ENCODE measurements at places on chromosomes 4 and X.

GRCh38 chr4:153527690-153528089 is 61.5 kb downstream of the TMEM131L start:
- no peak for DNase-seq

- no peak for DNase-seq
Observed at GRCh38 chr4:80307183-80307735, 28.3 kb upstream of the CFAP299 start.

DNA sequence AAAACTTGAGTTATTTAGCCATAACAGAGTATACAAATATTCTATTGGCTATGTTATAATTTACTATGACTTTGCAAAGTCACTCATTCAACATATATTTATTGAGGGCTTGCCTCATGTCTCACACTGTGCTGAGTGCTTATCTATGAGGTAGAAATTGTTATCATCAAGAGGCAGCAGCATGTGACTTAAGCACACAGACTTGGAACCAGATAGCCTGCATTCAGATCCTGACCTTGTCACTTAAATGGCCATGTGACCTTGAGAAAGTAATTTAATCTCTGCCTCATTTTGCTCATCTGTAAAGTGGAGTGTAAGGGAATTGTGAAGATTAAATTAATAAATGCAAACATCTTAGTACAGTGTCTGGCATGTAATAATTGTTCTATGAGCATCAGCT is 10.1 kb upstream of the EXOSC9 start:
- DNase-seq = no peak

DNA sequence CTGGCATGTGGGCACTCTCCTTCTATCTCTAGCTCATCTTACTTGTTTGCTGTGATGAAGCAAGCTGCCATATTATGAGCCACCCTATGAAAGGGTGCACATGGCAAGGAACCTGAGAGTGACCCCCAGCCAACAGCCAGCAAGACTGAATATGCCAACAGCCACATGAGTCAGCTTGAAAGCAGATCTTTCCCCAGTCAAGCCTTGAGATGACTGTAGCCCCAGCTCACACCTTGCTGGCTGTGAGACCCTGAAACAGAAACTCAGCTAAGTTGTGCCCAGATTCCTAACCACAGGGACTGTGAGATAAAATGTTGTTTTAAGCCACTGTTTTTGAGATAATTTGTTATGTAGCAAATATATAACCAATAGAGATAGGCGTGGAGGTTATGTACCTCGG is 36.2 kb downstream of the KDM5C start:
- DNase-seq = no peak

DNA sequence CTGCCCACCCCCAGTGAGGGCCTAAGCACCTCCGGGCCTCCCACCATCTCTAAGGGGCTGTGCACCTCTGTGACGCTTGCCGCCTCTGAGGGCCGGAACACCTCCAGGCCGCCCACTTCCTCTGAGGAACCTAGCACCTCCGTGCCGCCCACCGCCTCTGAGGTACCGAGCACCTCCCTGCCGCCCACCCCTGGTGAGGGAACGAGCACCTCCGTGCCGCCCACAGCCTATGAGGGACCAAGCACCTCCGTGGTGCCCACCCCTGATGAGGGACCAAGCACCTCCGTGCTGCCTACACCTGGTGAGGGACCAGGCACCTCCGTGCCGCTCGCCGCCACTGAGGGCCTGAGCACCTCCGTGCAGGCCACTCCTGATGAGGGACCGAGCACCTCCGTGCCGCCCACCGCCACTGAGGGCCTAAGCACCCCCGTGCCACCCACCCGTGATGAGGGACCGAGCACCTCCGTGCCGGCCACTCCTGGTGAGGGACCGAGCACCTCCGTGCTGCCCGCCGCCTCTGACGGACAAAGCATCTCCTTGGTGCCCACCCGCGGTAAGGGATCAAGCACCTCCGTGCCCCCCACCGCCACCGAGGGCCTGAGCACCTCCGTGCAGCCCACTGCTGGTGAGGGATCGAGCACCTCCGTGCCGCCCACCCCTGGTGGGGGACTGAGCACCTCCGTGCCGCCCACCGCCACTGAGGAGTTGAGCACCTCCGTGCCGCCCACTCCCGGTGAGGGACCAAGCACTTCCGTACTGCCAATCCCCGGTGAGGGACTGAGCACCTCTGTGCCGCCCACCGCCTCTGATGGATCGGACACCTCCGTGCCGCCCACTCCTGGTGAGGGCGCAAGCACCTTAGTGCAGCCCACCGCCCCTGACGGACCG is 977 bp downstream of the MAGEE1 start:
- no peak for DNase-seq

GRCh38 chrX:51496501-51497291 is at the start of gene NUDT11:
Gene NUDT11, minus strand, starts transcription at chrX:51496592. Its CDS starts 148 bp downstream, at chrX:51496444.
- no peak for DNase-seq

- DNase-seq = no peak
Observed at GRCh38 chr4:18463987-18464559, 442.5 kb upstream of the LCORL start.

DNA sequence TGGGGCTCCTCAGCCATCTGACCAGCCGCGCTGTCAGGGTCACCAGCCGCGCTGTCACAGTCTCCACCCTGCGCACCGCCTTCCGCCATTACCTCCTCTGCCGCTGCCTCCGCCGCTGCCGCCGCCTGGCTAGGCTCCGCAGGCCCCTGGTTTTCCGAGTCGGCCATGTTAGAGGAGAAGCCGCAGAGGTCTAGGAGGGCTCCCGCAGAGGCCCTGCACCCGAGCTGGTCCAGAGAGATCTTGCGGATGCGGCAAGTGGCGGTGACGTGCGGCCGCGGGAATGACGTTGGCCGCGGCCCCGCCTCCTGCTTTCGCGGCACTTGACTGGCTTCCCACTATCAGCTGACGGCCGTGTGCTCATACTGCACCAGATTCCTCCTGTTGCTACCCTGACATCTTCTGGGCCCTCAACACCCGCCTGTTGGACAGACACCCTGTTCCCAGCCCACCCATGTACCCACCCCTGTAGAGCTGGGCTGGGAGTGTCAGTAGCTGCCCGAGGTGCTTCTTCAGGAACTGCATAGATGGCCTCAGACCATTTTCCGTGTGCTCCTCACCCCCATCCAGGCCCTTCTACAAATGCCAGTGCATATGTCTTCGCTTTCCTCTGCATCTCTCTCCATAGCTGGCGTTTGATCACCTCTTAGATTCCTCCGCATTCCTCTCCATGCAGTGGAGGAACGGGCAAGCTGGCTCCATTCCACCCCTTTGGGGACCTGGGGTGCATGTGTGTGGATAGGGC is at the start of gene NAP1L5:
Gene NAP1L5 (minus strand): TSS at position 242 of the 742 bp plus-strand sequence. CDS start 75 bp downstream, at position 167.
- peak; percentile 55 for DNase-seq

DNA sequence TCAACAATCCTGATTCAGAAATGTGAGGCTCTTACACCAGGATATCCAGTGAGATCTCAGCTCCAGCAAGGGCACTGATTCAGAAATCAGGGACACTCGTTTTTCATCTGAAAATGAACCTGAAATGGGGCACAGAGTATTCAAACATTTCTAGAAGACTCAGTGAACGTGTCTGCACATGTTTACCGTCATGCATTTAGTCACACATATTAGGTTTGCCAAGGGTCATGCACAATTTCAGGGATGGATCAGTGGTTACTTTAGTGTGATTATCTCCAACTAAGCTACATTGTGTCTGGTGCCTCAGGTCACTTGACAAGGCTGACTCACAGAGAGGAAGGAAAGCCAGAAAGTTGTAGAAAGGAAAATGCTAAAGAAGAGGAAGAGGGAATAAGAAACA is 33.6 kb upstream of the SPANXN2 start:
- no peak for DNase-seq

DNA sequence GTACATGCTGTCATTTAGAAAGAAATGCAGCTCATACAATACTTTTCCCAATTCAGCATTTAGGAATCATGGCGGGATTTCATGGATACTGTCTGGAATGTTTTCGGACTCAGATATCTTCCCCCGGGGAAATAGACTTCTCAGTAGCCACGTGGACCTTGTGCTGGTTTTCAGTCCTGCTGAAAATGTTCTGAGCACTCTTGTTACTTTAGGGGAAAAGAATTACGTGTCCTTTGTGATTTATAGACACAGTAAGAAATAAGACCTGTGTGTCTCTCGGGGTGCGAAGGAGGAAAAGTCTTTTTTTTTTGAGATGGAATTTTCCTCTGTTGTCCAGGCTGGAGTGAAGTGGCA is 3.8 kb downstream of the CD99 start:
- DNase-seq = no peak

GRCh38 chrX:41759817-41760216 is 35.8 kb downstream of the GPR82 start:
- peak; percentile 61 for DNase-seq

DNA sequence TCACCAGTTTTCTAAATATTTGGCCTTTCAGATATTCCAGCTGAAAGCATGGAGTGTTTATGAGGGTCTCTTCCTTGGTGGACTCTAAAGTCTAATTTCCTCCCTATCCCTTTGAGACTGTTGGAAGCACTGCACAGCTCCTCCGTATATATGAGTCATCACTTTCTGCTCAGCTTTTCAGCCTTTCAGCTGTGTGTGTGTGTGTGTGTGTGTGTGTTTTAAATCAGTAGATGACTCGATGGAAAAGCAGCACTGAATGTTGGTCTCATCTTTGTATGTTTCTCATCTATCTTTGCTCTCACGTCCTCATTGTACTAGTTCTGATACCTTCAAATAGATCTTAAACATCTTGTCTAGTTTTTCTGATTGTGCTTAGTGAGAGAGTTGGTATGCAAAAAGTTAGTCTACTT is 81.6 kb downstream of the ZFX start:
- peak; percentile 64 for DNase-seq

GRCh38 chrX:103879339-103879738 is 47.3 kb upstream of the RAB9B start:
- DNase-seq = no peak

DNA sequence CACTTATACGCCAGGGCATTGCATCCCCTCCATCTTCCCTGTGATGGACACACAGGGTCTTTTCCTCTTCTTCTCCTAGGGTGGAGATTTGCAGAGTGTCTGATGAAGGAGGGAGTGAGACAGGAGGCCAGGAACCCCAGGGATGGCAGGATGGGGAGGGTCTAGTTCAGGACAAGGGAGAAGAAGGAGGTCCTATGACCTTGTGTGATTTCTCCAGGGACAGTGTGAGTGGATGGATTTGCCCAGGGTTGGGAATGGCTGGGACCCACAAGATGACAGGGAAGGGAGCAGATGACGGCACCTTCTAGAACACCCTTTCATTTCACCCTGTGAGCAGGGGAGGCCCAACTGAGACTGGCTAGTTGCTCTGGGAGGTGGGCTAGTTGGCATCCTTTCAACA is 34.2 kb downstream of the CYTL1 start:
- no peak for DNase-seq

DNA sequence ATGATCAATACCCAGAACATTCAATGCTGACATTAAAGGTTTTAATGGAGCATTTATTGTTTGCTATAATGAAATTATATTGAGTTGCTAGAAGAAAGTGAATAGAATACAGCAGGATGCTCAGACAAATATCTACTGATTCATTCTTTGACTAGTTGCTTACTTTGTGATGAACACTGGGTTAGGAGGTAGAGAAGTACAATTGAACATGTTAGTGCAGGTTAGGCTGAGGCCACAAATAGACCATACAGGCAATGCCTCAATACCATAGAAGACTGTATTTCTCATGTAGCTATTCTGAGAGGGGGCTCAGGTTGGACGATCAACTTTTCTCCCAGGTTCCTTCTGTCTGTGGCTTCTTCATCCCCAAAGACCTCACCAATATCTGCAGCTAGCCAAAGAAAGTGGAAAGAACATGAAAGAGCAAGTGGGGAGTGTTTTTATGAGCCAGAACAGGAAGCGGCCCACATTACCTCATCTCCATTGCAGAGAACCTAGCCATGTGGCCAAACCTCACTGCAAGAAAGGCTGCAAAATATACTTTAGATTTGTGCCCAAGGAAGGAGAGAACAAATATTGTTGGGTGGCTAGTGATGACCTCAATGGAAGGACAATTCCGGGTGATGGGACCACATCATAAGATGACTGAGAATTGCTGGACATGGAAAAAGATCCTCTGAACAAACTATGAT is 180.3 kb upstream of the GATB start:
- DNase-seq = peak; percentile 75

- DNase-seq = no peak
Observed at GRCh38 chrX:11434607-11435006, 141.4 kb downstream of the AMELX start.

- DNase-seq = no peak
Observed at GRCh38 chr4:177964061-177964460, 521.8 kb upstream of the AGA start.

- DNase-seq = no peak
Observed at GRCh38 chr4:3452376-3452775, 10.6 kb downstream of the HGFAC start.

DNA sequence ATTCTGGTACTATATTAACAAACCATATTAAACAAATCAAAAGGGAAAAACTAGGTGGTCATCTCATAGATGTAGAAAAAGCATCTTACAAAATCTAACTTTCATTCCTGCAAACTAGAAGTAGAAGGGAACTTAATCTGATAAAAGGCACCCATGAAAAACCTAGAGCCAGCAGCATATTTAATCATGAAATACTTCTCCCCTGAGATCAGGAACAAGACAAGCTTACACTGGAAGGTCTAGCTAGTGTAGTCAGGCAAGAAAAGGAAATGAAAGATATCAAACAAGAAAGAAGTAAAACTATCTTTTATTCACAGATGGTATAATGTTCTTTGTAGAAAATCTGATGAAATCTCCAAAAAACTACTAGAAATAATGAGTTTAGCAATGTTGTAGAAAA is 41.2 kb downstream of the ATP10D start:
- no peak for DNase-seq

DNA sequence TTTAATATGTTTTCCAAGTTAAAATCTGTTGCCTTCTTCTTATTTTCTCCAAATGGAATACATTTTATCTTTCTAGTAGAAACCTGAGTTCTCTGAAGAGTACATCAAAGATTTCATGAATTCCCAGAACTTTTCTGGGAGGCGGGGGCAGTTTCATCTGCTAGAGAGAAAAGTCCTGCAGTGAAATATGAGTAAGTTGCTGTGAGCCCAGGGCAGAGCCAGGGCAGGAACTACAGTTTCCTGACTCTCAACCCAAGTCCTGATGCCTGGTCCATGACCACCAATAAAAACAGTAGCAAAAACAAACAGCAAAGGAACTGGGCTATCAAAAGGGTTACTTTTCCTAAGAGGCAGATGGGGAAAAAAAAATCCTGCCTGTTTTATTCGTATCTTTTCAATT is 239.4 kb upstream of the CTSO start:
- no peak for DNase-seq

All from NB4 (cell line).